ENCODE measurements at places on chromosomes 13 and 19.

DNA sequence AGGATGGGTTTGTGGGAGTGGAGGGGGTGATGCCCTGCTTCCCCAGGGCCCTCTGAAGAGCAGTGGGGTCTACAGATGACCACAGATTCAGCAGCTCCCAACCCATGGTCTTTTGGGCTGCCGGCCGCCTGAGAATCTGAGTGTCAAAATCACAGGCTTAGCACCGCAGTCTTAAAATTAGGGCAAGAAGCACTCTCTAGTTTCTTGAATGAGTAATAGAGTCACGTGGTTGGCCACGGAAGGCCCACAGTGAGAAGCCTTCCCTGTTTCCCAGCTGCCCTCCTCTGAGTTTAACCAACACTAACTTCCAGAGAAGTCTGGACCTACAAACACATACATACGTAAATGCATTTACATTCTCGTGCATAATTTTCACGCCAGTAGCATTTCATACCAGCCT lies 5.2 kb downstream of the PRMT1 start:
- DNase-seq, result no peak

DNA sequence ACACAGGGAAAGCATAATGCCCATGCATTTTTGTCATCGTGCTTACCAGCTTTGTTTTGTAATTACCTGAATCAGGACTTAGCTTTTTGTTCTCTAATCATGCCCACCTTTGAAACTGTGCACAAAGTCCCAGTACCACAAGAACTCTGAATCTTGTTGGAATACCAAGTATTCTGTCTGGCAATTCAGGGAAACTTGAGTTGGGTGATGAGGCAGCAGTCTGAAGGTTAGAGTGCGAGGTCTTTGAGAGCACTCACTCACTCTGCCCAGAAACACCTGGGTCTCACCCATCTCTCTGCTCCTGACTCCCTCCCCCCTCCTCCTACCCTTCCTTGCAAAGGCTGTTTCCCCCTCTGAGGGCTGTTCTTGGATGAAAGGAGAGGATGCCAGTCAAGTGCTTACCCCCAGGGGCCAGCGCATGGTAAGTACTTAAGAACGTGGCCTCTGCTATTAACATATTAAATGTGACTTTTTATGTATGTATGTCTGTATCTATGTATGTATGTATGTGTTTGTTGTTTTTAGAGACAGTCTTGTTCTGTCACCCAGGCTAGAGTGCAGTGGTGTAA lies 22.4 kb downstream of the SIPA1L3 start:
- no peak for DNase-seq

GRCh38 chr13:24203811-24204210 lies 43.3 kb downstream of the SPATA13 start:
- DNase-seq, result peak; percentile 55

DNA sequence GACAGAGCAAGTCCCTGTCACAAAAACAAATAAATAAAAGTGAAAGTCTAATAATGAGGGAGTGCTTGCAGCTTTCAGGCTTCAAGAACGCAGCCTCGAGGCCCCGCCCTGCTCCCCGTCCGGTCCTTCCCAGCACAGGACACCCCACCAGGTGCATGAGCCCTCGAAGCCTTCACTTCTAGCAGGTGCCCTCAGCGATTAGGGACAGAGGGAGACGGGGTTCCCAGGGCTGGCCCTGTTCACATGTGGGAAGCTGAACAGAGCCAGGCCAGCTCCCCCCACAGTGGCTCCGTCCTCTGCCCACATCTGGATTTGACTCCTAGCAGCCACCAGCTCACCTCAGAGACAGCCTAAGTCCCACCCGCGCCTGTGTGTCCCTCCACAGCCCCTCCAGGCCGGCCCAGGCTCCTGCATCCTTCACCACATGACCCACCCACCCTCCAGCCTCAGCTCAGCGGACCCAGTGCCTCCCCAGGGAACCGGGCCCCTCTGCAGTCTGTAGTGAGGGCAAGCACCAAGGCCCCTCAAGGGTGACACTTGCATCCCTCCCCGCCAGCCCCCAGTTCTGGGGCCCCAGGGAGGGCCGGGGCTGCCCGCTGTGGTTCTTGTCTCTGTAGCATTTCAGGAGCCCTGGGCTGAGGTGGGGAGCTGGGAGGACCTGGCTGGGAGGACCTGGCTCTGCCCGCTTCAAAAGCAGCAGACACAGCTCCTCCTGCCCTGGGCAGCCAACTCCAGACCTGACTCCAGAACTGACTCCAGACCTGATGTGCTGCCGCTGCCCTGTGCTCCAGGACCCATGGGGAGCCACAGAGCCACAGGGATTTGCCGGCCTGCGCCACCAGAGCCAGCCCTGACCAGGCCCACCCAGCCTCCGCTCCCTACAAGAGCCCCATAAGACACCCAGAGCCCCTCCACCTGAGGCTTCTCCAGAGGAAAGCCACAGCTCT lies 27.2 kb downstream of the GPX4 start:
- peak; percentile 39 for DNase-seq

GRCh38 chr19:4175669-4175931 lies 6.8 kb downstream of the SIRT6 start:
- DNase-seq, result no peak

DNA sequence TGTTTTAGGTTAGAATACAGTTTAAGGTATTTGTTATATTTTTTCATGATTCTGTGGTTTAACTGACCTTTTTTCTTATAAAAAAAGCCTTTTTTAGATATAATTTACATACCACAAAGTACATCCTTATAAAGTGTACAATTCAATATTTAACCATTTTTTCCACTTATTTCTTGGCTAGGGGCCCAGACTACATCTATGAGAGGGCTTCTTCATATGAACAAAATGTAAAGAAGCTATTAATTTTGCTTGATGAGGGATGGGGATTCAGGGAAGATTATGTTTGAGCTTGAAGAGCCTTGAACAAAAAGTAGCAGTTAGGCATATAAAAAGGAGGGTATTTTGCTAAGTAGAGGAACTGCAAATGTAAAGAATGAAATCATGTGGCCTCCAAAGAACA lies 2.2 kb downstream of the CCDC122 start:
- DNase-seq, result no peak

- DNase-seq, result no peak
Measured at GRCh38 chr13:79723519-79724024, 242.6 kb downstream of the NDFIP2 start.

- no peak for DNase-seq
Measured at GRCh38 chr19:7477758-7478157, 11.1 kb downstream of the PEX11G start.

DNA sequence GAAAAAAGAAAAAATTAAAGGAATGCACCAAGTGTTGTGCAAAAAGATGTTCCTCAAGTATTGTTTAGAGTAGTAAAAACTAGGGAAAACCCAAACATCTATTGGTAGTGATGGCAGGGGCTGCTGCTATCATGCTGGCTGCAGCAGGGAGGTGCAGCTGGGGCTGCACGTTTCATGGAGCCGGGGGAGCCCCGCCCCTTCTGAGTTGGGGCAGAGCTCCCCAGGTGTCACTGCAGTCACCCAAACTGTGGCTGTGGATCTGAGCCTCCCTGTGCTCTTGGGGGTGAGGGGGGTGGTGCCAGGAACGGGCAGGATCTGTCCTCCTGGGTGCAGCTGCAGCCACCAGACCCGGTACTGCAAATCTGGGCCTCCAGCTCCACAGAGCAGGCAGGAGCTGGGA lies 11.5 kb upstream of the UBE2S start:
- no peak for DNase-seq

DNA sequence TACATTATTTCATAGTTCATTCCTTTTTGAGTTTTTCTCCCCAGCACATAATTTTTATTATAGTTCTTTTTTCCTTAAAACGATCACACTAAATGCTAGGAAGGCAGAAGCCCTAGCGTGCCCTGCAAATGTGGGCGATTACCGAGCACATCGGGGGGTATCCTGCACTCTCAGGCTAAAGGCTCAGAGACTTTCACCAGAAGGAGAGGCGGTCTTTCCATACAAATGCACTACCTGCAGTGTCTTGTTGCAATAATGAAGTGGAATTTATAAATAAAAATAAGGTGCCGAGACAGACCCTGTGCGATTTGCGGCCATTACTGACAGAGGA lies 29.3 kb upstream of the SPACA7 start:
- no peak for DNase-seq

DNA sequence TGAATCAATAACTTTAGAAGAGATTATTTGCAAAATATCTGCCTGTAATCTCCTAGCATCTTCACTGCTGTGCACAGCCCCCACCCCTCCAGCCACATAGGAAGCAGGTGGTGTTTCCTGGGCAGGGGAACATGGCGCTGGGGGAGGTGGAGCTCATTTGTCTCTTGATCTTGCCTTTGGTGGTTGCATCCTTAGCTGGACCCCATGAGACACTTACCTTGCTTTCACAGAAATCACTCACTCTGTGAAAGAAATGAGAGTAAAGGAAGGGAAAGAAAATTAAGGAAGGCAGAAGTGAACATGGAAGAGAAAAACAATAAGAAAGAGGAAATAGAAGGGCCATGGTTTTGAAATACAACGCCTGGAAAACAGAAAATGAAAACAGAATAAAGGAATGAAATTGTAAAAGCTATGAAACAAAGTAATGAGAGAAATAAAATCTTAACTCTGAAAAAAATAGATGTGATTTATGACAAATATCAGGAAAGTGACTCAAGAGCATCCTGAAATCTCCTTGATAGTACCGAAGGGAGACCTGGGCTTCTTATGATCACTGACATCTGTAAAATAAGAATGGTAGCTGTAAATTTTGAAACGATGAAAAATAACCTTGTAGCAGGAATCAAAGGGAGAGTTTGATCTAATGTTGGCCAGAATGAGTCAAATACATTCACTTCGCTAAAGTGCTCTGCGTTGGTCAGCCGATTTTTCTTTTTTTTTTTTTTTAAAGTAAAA lies 17.2 kb upstream of the RNASEH2B start:
- DNase-seq, result no peak

- no peak for DNase-seq
Measured at GRCh38 chr13:66359910-66360552, 870.1 kb downstream of the PCDH9 start.

DNA sequence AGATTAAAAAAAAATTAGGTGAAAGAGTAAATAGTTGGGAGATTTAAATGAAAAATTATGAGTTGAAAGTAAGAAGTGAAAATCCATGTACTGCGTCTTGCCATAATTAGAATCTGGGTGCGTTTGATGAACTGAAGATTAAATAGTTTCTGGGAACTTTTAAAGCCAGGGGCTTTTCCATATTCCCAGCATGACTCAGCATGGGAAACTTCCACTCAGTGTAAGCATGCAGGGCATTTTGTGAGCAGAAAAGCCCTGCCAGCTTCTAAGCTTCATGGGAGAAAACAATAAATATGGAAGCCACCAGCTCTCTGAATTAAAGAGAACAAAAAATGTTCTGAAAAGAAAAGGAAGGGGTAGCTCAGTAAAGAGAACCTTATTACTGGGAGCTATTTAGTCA lies 62.0 kb upstream of the EDNRB start:
- peak; percentile 86 for DNase-seq

DNA sequence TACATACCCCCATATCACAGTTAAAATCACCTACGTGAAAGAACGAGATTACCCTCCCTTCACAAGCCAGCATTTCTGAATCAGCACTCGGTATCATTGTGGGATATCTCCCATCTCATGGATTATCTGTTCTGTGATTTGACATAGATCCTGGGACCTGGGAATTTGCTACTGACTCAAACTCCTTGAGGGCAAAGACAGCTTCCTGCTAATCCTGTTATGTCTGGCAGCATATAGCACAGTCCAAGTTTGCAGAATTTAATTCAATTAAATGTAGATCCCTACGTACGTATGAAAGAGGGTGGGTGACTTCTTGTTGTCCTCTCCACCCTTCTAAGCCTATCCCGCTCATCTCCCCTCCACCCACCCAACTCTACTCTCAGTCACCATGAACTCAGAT lies 476.5 kb downstream of the KLF5 start:
- DNase-seq, result no peak

GRCh38 chr19:35419046-35419445 lies 29.0 kb upstream of the FFAR2 start:
- no peak for DNase-seq

GRCh38 chr13:112685896-112686295 lies 3.9 kb upstream of the ATP11A start:
- DNase-seq, result no peak

DNA sequence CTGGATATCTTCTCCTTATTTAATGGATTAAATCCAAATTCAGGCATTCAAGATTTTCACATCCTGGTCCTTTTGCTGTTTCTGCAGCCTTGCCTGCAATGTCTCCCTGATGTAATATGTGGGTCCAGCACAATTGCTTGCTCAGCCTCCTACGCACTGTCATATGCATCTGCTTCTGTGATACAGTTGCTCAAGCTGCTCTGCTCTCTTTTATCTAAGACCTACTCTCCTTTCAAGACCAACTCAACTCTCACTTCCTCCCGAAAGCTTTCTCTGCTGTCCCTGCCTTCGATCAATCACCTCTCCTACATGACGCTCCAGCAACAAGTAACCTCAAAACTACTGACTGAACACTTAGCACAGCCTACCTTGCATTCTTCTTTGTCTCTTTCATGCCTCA lies 138.2 kb downstream of the DCLK1 start:
- no peak for DNase-seq
